ENCODE measurements at places on chromosomes 6 and 20. TPM values are rescaled to one million over a fixed set of nuclear protein-coding genes. Genes with fewer than 3 reads are reported as not detected.

DNA sequence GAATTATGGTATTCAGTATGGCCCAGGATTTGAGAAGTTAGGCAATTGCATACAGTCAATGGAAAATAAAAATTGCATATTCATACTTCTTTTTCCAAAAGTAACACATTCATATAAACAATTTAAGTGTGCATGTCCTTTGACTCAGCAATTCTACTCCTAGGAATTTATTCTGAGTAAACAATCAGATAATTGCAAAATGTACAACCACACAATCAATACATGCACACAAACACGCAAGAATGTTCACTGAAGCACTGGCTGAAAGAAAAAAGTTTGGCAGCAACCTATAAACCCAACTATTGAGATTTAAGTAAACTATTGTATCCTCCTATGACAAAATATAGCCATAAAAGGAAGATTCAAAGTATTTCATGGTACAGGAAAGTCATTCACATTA is 1.6 kb downstream of the CYP39A1 start:
- DNase-seq = peak; percentile 15

DNMT3B gene
- 2.4 TPM for polyA plus RNA-seq

DNA sequence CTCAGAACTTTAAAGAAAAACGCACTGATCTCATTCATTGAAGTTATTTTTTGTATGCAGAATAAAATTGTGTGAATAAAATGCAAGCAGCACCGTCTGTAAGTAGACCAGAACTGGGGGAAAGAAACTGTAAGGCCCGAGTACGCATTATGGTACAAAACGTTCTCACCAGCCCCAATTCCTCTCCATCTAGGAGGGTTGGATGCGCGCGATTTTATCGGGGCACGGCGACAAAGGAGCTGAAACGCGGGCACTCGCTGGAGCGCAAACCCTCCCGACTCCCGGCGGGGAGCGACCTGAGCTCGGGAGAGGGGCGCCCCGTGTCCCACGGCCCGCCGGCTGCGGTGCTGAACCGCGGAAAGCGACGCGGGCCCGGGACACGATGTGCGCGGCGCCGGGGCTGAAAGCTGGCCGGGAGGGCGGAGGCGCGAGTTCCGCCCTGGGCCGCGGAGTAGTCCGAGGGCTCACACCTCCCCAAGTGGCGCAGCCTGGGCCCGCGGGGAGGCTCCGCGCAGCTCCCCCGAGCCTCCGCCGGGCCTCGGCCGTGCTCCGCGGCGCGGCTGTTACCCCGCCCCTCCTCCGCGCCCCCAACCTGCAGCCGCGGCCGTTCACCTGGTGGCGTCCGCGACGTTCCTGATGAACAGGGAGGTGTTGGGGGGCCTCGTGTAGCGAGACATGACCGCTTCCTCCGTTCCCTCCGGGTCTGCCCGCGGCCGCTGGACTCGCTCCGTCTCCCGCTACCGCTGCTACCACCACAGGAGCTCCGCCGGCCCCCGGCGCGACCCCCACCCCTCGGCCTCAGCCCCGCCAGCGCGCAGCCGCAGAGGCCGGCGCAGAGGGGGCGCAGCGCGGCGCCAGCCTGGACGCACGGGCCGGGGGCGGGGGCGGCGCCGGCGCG is at the start of gene SRSF12:
Gene SRSF12 (minus strand): TSS at position 861 of the 898 bp plus-strand sequence. CDS start 184 bp downstream, at position 677.
- DNase-seq = peak; percentile 21

GRCh38 chr6:53790886-53791285 is 3.9 kb upstream of the LRRC1 start:
- DNase-seq = no peak

DNA sequence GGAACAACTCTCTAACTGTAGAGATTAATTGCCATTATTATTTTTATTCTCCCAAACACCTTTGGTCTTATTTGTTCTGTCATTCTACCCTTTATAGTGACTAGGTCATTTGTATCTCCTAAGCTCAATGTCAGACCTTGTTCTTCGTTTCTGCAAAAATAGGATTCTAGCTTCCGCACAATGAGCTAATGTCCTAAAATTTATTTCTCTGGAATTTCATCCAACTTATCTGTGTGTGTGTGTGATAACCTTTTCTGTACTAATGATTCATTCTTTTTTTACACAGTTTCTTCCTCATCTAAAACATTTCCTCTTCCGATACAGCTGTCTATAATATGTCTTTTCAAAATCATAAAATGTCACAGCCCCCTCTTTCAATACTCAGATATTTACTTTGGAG is 84.5 kb downstream of the DOK5 start:
- no peak for DNase-seq

GRCh38 chr20:54152227-54153040 is 21.4 kb downstream of the CYP24A1 start:
- no peak for DNase-seq

C6orf132 gene
- 44.3 TPM for polyA plus RNA-seq

VPS52 gene
- polyA plus RNA-seq = 59.8 TPM

C6orf118 gene
- 0.78 TPM for polyA plus RNA-seq

- no peak for DNase-seq
These were observed 1.3 kb upstream of the SMLR1 start for GRCh38 chr6:130825772-130826441.

- DNase-seq = no peak
These were observed 2.1 kb downstream of the GOPC start for GRCh38 chr6:117600008-117600743.

- peak; percentile 92 for DNase-seq
These were observed 14.5 kb upstream of the TFB1M start for GRCh38 chr6:155328539-155329459.

ERVFRD-1 gene
- polyA plus RNA-seq = 1.3 TPM

DNA sequence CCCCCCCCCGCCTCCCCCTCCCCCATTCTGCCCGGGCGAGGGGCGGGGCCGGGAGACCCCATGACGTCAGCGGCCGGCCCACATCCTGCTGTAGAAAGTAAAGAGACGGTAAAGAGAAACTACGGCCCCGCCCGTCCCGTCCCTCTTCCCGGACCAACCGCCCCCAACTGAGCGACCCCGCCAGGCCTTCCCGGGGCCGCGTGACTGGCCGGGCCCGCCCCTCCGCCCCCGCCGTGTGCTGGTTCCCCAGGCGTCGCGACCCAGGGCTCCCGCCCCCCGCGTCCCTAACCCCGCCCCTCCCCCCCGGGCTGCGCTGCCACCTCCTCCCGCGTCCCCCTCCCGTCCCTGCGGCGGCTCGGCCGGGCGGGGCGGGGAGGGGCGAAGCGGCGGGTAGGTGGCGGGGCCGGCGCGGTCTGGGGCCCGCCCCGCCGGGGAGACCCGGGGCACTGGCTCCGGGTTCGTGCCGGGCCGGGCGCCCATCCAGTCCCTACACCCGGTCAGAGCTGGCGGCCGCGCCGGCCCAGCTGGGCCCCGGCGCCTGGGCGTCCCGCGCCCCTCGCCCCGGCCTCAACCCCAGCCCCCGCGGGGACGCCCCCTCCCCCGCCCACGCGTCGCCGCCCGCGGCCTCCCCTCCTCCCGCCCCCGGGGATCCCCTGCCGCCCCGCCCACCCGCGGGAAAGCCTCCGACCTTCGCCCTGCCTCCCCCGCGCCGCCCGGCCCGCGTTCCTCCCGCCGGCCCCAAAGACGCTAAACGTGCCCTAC is 655 bp upstream of the HIVEP1 start:
- DNase-seq = peak; percentile 97

DNA sequence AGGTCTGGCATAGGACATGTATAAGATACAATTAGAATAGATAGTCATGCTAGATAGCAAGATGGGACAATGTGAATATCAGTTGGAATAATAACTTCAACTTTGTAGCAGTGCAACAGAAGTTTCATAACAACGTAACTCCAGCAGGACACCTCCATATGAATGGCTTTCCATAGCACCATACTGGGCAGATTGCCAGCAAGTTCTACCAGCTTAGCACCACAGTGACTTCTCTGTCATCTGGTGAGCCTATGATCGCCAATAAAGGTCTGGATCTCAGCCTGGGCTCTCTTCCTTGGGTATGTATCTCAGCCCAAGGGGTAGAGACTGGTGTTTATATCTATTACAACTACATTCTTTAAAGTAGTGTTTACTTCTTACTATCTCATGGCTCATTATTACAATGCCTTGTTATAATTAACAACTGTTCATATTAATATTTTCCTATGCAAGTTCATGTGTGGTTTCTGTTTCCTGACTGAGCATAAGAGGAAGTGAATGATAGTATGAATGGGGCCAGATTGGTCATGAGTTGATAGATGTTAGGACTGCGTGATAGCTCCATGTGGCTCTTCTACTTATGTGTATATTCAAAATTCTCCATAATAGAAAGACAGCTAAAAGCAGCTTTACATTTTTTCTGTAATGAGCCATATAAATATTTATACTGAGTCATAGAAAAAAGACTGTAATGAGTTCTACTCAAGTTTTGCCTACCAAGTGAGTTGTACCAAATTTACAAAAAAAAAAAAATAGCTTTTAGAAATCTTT is 22.9 kb downstream of the HTR1B start:
- no peak for DNase-seq

GRCh38 chr20:9119776-9120175 is 50.9 kb downstream of the PLCB4 start:
- no peak for DNase-seq

DNA sequence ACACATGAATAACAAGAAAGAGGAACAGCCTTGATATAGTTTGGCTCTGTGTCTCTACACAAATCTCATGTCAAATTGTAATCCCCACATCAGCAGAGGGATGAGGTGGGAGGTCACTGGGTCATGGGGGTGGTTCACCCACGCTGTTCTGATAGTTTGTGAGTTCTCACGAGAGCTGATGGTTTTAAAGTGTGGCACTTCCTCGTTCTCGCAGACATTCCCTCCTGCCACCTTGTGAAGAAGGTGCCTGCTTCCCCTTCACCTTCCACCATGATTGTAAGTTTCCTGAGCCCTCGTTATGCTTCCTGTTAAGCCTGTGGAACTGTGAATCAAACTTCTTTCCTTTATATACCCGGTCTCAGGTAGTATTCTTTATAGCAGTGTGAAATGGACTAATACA is 13.1 kb downstream of the SRPK1 start:
- DNase-seq = no peak

- DNase-seq = no peak
These were observed 73.5 kb downstream of the EFHC1 start for GRCh38 chr6:52493669-52494068.

- DNase-seq = no peak
These were observed 81.7 kb upstream of the NXT1 start for GRCh38 chr20:23268792-23269354.

RFX6 gene
- 8.6 TPM for polyA plus RNA-seq

- no peak for DNase-seq
These were observed 29.7 kb upstream of the TMEM217 start for GRCh38 chr6:37287519-37288157.

GRCh38 chr20:17845701-17846475 is 122.7 kb downstream of the SNX5 start:
- peak; percentile 85 for DNase-seq

ISM1 gene
- 0.81 TPM for polyA plus RNA-seq

GRCh38 chr20:19288061-19288460 is 75.6 kb downstream of the SLC24A3 start:
- no peak for DNase-seq

DLK2 gene
- polyA plus RNA-seq = 2.3 TPM

DNA sequence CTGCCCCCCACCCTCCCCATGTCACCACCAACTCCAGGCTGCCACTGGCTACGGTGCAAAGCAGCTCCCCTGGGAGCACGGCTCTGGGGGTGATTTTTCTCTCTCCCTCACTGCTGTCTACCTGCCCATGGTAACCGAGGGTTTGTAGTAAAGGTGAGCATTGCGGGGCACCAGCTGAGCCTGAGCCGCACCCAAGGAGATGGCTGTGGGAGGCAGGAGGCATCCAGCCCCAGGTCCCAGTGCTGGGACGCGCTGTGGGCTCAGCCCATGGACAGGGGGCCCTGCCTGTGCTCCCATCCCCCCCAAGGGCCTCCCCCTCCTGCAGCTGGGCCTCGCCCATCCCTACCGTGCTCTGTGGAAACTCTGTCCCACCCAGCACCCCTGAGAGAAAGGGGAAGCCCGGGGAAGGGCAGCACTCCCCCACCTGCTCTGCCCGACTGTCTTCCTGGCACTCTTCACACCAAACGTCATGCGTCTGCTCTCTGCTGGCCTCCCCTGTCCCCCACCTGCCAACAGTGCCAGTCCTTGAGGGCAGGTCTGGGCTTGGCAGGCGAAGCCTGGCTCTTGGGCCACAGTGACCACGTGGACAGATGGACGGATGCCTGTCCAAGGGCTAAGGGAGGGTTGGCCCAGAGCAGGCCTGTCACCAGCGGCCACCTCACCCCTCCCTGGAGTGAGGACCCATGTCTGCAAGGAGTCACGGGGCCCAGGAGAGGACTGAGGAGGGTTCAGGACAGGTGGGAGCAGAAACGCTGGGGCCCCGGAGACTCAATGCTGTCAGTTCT is 3.8 kb upstream of the CHRNA4 start:
- no peak for DNase-seq

GRCh38 chr6:167559675-167560479 is 235.0 kb downstream of the TTLL2 start:
- DNase-seq = peak; percentile 77

GRCh38 chr6:8462169-8462568 is 26.8 kb upstream of the SLC35B3 start:
- DNase-seq = no peak

RNGTT gene
- 9.6 TPM for polyA plus RNA-seq

DNA sequence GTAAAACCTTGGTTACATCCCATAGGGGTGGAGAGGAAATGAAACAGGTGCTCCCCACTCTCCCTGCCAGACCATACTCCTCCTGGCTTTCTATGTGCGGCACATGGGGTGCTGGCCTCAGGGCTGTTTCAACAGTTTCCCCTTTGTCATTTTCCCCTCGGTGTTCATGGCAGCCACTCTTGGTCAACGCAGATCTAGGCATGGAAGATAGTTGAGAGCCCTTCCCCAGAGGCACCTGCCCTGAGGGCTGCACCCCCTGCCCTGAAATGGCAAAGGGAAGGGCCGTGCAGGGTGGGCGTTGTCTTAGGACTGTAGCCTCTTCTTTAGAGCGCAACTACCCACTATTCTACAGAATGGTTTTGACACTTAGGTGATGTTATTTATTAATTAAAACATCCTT is 4.4 kb downstream of the CST1 start:
- no peak for DNase-seq

SLC17A3 gene
- 0.43 TPM for polyA plus RNA-seq

DNA sequence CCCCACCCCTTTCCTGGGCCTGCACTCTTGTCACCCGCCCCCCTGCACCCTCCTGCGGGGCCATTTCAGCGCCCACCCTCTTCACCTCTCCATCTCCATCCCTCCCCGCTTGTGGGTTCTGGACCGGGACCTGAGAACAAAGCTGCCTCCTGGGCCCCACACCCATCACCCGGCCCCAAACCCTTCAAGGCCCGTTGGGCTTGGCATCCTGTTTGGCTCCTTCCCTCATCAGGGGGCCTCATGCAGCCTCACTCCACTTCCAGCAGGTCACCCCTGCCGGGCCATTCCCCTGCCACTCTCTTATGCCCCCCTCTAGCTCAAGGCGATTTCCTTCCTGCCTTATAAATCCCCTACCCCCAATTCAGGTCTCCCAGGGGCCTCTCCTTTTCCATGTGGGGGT is 67.4 kb downstream of the SRC start:
- no peak for DNase-seq

VGLL2 gene
- 0.25 TPM for polyA plus RNA-seq

DNA sequence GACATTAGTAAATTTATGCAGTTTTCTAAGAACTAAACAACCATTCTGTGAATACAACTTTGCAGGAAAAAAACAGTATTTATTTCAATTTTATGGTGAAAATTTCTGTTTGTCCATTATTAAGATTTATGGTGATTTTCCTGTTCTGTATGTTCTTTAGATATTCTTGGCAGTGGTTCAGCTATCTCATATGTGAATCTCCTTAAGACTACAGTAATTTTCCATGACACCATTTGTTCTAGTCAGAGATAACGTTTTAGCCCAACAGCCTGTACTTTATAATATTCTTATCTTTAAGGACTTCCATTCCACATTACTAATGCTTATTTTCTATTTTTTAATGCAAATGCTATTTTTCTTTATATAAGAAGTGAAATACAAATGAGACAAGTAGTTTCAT is 504.0 kb downstream of the RFPL4B start:
- DNase-seq = no peak

- no peak for DNase-seq
These were observed 308.6 kb downstream of the CDC5L start for GRCh38 chr6:44696099-44696498.

Data from large intestine (tissue), 12 donors.